ENCODE measurements at places on chromosomes 6 and 20.

DNA sequence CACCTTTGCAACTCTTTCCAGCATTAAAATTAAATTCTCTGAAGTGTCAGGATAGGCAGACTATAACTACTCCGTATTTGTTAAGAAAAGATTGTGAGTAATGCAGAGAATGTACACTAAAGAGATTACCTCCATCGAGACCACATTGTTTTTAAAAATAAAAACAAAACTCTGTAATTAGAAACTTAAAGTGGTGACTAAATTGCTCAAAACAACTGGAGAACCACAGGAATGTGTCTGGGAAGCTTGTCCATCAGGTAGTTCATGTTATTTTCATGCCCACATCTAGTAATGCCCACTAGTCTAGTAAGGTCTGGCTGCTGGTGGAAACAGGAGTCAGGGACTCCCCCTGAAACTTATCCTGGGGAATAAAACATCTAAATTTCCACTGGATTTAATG is 103.0 kb upstream of the FOXQ1 start:
- no peaks in the 10 kb centered on the region for H3K4me1 ChIP-seq
- H3K27ac ChIP-seq: no peak overlapping the region
- no peak overlapping the region for H3K4me3 ChIP-seq
- H3K27me3 ChIP-seq: peaks cover 10% of the 10 kb centered on the region
- H3K36me3 ChIP-seq: no peaks in the 10 kb centered on the region
- no peak for DNase-seq

GRCh38 chr6:144667532-144668503 is 382.7 kb downstream of the UTRN start:
- H3K36me3 ChIP-seq: peaks cover 8% of the 10 kb centered on the region
- H3K27me3 ChIP-seq: no peaks in the 10 kb centered on the region
- H3K4me1 ChIP-seq: peaks cover 20% of the 10 kb centered on the region
- DNase-seq: no peak
- no peak overlapping the region for H3K4me3 ChIP-seq
- no peak overlapping the region for H3K27ac ChIP-seq

- 0 out of 2 replicates have a peak, but pooled peaks cover 2% of the 10 kb centered on the region for H3K4me1 ChIP-seq
- no peak overlapping the region for H3K27ac ChIP-seq
- no peaks in the 10 kb centered on the region for H3K27me3 ChIP-seq
- H3K36me3 ChIP-seq: no peaks in the 10 kb centered on the region
- no peak overlapping the region for H3K4me3 ChIP-seq
- DNase-seq: no peak
These were observed 29.0 kb downstream of the HDGFL1 start for GRCh38 chr6:22598339-22598738.

GRCh38 chr6:63764318-63764916 is 128.8 kb downstream of the PHF3 start:
- no peak overlapping the region for H3K4me3 ChIP-seq
- no peak for DNase-seq
- H3K4me1 ChIP-seq: no peaks in the 10 kb centered on the region
- H3K36me3 ChIP-seq: no peaks in the 10 kb centered on the region
- no peak overlapping the region for H3K27ac ChIP-seq

Measured in DND-41 (cell line).